Stimulated activated CD8-positive, alpha-beta memory T cell treated with anti-CD3 and anti-CD28 coated beads, Interleukin-4, amount 100 ng/mL, for 4 hours (primary cell): ENCODE measurements at places on chromosomes 12 and 14.

DNA sequence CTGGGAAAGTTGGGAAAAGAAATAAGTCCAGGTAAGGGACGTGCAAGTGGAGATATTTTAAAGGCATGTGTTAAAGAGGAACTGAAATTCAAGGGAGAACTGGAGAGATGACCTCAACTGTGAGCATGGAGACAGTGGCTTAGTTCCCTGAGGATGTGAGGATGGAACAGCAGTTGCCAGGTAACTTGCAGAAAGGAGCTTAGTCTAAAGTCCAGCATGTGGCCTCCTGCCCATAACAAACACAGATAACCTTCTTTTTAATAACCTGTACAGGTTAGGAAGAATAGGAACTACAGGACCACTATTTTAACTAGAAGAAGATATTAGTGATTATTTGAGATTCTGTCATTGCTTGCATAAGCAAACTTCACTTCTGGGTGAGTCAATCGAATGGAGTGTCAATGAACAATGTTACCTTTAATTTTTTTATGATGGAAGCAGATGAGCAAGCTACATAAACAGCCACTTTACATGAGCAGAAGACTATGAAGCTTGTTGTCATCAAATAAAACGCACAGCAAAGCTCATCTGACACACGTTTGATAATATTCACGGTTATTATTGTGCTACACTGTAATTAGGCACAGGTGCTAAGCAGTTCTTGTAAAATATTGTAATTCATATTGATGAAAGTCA is 291.7 kb upstream of the DDHD1 start:
- DNase-seq: no peak

- DNase-seq: no peak
These were observed 3.9 kb downstream of the HOXC5 start for GRCh38 chr12:54036620-54037359.

DNA sequence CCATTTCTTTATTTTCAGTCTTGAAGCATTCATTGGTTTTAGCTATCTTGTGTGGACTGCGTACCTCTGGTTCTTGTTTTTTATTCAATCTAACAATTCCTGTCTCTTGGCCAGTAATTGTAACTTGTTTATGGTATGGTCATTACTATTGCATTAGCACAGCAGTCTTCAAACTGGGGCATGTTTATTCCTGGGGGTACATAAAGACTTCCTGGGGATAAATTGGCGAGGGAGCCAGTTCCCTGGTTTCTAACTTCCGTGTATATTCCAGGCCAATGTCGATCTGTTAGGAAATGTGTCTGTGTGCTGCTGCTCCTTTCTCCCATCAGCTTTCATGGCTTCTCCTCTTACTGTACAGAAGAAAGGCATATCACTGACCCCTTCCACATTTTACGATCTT is 13.7 kb upstream of the EVL start:
- DNase-seq: no peak

DNA sequence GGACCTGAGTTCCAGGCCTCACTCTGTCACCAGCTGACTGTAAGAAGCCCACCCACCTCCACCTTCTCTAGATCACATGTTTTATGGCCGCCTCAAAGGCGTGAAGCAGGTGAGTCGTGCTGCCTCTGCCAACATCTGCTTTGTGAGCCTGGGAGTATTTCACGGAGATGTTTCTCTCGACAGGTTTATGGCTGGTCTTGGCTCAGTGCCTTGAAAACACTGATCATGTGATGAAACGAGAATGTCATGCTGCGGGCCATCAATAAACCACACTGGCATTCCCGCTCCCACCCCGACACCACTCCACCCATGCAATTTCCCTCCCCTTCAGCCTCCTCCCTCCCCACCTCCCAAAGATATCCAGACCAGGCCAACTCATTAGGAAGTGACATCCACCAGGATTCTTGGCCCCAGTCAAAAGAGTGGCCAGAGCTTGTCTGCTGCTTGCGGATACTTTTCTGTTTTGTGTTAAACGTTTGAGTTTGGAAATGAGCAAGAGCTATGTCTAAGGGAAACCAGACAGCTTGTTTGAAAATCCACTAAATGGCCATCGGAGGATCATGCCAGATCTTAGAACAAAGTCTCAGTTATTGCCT is 53.8 kb upstream of the NTF3 start:
- DNase-seq: no peak

GRCh38 chr12:8867009-8867408 is 44.6 kb downstream of the A2ML1 start:
- DNase-seq: no peak

DNA sequence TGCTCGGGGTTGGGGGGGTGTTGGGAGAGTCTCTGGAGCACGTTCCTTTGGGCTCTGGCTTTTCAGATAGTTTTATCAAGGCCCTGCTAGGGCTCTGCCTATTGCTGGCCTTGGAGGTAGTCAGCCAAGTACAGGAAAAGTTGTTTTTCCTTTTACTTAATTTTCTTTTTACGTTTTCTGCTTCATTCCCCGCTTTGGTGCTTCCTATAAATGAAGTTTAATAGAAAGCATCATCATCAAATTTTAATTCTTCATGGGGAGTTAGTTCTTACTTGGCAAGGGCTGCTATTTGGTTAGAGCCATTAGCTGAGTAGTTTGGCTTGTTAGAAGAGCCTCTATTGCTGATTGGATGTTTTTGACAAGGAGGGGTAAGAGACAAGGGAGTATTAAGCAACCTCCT is 15.1 kb upstream of the ADAM21 start:
- DNase-seq: no peak

- DNase-seq: no peak
These were observed 20.8 kb upstream of the VSX2 start for GRCh38 chr14:74218462-74218861.

DNA sequence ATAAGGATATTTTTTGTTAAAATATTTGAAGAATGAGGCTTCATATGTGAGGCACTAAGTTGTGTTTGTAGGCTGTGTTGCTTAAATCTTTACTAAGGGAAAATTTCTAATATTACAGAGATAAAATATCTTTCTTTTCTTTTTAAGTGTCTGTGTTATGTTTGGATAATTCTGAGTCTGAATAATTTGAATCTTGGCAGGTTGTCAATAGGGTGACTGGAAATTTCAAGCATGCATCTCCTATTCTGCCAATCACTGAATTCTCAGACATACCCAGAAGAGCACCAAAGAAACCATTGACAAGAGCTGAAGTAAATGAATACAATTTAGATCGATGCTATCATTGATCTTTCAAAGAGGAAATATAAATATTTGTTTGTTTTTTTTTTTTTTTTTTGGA is 29.4 kb downstream of the TMPO start:
- DNase-seq: no peak

GRCh38 chr12:62190689-62191490 is 69.3 kb upstream of the USP15 start:
- DNase-seq: no peak

DNA sequence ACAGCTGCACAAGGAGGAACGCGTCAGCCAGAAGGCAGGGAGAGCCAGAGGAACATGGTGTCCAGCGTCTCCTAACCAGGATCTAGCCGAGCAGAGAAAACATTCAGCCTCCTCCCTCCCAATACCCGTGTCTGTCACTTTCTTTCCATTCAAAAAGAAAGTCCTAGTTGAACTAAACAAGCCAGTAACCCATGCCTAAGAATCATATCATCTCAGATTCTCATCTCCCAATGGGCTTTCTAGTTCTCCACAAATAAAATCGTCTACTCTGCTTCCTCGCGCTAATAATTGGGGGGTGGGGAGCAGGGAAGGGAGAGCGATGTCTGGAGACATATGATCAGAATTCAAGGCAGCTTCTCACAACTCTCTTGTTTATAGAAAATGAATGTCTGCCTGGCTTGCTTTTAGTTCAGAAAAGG is 7.4 kb downstream of the NKX2-1 start:
- no peak for DNase-seq

DNA sequence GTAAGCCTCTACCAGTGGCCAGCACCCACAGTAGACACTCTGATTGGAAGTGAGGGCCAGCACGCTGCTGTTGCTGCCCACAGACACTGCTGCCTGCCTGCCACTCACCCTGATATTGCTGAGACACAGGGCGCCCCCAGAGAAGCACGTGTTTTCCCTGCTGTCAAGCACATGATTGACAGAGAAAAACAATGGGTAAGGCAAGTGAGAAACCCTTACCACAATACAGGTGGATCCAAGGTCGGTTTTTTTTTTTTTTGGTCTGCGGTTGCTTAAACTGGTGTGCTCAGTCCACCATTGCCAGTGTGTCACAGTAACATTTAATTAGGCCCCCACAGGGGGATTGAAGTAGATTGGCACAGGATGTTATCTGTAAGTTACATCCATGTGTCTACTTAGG is 65.9 kb downstream of the WDR20 start:
- no peak for DNase-seq

DNA sequence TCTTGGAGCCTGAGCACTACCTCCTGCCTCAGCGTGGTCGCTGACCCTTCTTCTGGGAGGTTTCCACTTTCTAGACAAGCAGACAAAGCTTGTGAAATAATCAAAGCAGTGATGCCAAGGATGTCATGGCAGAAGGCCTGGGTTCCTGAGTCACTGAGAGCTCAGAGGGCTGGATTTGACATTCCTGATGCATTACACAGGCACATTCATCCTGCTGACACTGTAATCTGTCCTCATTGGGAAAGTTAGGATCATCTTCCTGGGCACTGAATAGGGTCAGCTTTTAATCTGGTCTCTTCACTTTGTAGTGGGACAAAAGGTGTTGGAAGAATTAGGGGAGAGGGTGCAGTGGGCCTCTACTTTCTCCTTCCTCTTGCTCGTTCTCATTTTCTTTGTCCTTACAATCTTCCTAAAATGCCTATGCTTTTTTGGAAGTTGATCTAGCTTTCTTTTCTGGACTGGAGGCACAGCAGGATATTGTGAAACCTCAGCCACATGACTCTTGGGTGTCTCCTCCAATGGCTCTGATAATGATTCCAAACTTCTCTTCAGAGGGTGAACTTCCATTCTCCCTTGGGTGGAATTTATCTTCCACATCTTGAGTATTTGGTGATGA is 29.6 kb downstream of the EEA1 start:
- DNase-seq: no peak
